ENCODE measurements at places on chromosomes 7 and 10.

DNA sequence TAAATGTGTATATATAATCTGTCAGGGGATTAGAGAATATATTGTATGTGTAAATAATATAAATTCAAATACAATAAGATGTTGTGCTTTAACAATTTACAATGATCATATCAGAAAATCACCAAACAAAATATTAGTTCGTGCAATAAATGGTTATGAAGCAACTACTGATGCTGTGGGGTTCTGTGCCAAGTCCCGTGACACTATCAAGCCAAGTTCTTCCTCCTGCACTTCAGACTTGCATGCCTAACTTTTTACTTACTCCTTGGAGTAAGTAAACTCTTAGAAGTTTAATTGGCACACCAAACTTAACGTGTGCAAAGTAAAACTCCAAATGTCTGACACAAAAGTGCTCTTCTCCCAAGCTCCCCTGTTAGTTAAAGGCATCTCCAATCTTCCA lies 26.5 kb upstream of the TMEM254 start:
- DNase-seq, result no peak

DNA sequence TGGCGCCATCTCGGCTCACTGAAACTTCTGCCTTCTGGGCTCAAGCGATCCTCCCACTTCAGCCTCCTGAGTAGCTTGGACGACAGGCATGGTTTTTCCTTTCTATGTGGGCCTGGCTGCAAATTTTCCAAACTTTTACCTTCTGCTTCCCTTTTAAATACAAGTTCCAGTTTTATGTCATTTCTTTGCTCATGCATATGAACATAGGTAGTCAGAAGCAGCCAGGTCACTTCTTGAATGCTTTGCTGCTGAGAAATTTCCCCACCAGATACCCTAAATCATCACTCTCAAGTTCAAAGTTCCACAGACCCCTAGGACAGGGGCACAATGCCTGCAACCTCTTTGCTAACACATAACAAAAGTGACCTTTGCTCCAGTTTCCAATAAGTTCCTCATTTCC lies 21.6 kb upstream of the RPEL1 start:
- no peak for DNase-seq

DNA sequence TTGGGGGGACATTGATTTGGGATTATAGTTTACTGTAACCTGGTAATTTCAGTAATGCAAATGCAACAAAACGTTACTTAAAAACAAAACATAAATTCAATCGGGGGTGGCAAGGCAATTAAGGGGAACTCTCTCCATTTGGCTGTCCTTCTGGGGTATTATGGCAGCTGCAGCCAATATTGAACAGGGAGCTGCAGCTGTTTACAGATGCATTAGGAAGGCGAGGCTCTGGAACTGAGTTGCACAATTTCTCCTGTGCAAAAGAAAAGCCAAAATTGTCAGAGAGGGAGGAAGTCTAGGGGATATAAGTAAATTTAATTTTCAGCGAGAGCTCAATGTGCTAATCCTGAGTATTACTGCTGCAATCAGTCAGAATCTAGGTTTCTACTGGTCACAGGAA lies 36.1 kb downstream of the NEUROD6 start:
- no peak for DNase-seq

DNA sequence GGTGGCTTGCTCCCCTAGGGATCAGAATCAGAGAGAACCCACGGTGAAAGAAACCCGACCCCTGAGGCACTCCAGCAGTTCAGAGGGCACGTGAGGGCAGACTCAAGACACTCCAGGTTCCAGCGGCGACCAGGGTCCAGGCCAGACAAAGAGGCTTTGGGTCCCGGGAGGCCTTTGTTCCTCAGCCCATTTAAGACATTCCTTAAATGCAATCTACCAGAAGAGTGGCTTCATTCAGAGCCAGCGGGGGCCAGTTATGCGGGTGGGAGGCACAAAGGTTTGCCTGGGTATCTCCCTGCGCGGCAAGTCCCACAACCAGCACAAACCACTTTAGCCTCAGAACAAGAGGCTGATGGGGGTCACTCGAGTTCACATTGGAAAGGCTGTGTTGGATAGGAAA lies 53.6 kb downstream of the AFAP1L2 start:
- DNase-seq, result no peak

- DNase-seq, result no peak
These were observed 65.9 kb downstream of the ZNF467 start for GRCh38 chr7:149707448-149707886.

DNA sequence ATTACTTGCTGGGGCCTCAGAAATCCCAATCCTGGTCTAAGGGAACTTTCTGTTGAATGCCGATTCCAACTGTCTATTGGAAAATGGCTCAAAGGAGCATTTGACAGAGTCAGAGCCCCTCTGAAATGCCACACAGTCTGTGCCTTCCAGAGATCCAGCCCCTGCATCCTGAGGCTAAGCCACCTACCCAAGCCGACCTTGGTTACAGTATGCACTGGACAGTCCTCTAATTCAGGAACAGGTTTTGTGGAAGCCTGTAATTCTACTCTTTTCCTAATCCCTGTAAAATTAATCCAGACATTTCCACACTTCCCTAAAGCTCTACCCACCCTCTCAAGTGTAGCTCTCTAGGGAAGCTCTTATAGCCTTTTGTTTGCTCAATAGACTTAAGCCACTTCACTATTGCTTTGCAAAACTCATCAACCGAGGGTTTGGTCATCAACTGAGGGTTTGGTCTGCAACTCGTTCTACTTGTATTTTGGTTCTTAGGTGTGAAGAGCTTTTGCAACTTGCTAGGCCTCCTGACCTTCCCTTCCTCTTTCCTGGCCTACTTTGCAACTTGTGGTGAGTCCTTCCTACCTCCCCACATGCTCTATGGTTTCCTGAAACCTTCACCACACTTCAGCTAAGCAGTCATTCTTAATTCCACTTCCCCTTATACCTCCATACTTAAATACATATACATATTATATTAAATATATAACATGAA lies 364.8 kb downstream of the SFMBT2 start:
- DNase-seq, result no peak

DNA sequence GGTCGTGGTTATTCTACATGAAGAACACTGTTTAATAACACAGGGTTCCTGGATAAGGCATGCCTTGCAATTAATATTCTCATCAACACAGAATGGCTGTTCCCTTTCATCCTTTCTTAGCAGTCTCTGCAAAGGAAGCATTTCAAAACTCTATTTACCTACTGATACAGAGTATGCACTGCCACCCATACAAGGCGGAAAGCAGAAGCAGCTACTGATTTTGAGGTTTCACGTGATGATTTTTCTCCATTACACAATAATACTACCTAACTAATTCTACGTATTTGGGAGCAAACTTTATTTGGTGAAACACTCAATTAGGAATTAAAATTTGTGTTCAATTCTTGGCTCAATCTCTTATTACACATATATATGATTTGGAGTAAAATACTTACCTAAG lies 43.0 kb upstream of the COL1A2 start:
- no peak for DNase-seq

GRCh38 chr7:28672397-28672797 lies 260.1 kb downstream of the CREB5 start:
- no peak for DNase-seq

DNA sequence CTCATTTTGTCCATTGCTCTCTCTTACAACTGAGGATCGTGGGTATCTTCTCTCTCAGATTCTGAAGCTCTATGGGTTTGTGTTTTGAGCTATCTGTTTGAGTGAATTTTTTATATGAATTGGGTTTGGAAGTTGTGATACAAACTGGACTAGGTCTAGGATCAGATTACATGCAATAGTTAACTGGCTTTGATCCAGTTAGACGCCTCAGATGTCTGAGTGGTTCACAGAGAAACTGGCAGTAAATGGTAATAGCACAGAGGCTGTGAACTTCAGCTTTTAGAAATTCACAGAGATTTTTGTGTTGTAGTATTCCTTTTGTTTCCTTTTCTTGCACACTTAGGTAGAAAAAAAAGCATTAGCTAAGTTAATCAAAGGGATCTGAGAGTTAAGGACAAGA lies 12.7 kb upstream of the DNMBP start:
- no peak for DNase-seq

Measured in stimulated activated CD4-positive, alpha-beta T cell treated with anti-CD3 and anti-CD28 coated beads, TNF-alpha, amount 100 ng/mL, for 1 hour (primary cell).